Midbrain (tissue), 1 donor: ENCODE measurements at places on chromosomes 16 and 17.

DNA sequence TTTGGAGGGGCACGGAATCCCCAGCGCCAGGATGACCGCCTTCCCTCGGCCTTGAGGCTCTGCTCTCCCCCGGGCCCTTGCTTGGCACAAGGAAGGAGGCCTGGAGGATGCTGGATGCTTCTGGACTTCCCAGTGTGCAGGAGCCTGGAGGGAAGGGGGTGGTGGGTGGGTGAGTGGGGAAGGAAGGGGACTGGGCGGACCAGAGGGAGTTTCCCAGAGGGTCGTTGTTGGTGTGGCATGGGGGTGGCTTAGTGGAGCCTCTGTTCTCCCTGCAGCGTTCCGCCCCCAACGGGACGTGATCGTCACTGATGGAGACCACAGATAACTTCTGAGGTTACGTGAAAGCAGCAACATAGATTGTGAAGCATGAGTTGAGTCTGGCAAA lies 140.0 kb downstream of the IRF8 start:
- DNase-seq, result no peak

GRCh38 chr16:88988980-88989811 lies 12.2 kb upstream of the CBFA2T3 start:
- DNase-seq, result no peak

DNA sequence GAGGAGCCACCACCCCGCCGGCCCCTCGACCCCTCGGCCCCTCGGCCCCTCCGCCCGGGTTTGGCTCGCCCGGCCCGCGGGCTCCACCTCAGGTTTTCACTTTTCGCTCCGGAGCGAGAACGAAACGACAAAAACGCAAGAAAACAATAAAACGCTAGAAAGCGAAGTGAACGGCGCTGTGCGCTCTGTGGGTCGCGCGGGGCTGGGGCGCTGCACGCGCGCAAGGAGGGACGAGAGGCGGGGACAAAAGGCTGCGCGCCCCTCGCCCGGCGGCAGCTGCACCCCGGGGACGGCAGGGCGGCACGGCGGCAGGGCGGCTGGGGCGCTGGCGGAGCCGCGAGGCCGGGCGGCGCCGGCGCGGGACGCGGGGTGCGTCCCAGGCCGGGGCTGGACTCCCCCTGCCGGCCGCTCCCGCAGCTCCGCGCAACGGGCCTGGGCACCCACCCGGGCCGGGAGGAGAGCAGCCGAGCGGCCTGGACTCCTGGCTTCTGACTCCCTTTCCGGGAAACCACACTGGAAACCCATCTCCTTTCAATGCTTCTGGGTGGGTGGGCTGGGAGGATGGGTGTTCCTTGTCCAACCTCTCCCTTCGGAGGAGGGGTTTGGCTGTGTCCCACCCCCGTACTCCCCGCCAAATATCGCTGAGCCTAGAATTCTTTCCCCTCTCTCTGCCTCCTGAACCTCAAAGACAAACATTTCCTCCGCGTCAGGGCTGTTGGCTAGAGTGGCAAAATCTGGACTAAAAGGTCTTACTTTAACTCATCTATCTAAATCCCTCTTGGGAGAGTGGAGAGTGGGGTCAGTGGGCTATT lies 9.9 kb downstream of the TBX2 start:
- peak; percentile 40 for DNase-seq

DNA sequence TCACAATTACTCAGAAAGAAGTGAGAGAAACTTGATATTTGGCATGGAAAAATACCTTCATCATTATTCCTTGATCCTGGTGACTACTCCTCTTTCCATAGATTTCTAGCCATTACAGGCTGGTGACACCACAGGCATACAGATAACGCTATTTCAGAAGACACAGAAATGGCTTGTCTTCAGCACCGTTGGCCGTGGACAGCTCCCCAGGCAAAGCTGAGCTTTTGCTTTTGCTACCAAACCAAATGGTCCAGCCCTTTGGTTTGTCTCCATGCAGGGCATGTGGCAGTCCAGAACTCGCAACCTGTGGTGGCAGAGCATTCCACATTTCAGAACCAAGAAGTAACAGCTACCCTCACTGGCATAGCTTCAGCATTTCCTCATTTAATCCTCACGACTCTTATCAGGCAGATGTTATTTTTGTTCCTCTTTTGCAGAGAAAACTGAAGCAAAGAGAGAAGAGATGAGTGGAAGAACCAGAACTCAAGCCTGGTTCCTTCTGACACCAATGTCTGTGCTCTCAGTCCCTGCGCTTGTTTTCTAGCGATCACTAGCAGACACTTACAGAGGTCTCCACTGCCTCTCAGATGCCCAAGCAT lies 55.5 kb downstream of the HS3ST4 start:
- no peak for DNase-seq

- DNase-seq, result no peak
These were observed 4.7 kb downstream of the UMOD start for GRCh38 chr16:20347666-20348364.

DNA sequence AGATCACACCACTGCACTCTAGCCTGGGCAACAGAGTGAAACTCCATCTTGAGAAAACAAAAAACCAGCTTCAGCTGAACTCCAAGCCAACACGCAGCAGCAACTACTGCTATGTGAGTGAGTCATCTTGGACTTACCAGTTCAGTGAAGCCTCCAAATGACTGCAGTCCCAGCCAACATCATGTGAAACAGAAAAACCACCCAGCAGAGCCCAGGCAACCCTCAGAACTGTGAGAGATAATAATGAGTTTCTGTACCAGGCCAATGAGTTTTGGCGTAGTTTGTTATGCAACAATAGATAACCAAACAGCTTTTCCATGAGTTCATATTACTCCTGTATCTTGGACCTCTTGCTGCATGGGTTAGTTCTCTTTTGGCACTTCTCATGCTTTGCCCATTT lies 23.3 kb downstream of the PHF12 start:
- DNase-seq, result no peak

DNA sequence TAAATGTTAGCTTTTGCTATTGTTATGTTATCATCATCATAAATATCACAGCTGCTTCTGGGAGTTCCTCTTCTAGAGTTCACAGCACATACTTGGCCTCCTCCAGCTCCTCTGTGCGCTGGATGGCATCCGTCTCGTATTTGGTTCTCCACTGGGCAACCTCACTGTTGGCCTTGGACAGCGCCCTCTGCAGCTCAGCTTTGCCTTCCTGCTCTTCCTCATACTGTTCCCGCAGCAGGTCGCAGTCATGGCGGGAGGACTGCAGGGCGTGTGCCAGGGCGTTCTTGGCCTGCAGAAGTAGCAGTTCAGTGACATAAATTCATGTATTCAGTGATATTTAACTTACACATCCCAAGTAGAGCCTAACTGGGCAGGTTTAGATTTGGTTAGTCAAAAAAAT lies 23.4 kb downstream of the MYH8 start:
- DNase-seq, result no peak

DNA sequence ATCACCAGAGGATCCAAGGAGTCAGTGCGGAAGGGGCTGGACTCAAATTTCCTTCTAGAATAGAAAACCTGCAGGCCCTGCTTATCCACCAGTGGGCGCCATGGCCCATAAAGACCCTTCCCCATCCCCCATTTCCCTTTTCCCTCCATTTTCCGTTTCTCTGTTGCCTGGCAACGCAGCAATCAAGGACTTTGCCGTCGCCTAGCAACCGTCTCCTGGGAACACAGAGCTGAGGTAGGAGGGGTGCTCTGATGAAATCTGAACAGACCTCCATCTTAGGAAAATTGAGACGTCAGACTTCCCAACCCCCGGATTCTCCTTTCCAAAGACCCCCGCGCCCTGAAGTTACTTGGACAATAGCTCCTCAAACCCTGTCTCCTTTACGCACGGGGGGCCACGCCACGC lies 5.7 kb downstream of the DLG4 start:
- DNase-seq, result no peak
